ENCODE measurements at places on chromosomes 4 and X.

- peak; percentile 15 for DNase-seq
Observed at GRCh38 chr4:154928640-154929257, 147.7 kb downstream of the RBM46 start.

DNA sequence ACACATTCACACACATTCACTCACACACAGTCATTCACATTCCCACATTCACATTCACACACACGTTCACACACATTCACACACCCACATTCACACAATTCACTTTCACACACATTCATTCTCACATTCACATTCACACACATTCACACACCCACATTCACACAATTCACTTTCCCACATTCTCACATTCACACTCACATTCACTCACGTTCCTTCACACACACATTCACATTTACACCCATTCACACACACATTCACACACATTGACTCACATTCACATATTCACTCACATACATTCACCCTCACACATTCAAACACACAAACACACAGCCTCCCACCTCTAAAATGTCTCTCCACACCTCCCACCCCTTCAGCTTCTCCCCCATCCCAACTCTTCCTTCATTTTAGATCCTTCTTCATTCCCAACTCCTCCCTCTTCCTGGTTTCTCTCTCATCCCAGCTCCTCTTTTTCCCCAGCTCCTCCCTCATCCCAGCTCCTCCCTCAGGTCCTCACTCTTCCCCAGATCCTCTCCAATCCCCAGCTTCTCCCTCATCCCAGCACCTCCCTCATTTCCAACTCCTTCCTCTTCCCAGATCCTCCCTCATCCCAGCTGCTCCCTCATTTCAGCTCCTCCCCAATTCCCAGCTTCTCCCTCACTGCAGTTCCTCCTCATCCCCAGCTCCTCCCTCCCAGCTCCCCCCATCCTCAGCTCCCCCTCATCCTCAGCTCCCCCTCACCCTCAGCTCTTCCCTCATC is 111.0 kb downstream of the FAM53A start:
- no peak for DNase-seq

DNA sequence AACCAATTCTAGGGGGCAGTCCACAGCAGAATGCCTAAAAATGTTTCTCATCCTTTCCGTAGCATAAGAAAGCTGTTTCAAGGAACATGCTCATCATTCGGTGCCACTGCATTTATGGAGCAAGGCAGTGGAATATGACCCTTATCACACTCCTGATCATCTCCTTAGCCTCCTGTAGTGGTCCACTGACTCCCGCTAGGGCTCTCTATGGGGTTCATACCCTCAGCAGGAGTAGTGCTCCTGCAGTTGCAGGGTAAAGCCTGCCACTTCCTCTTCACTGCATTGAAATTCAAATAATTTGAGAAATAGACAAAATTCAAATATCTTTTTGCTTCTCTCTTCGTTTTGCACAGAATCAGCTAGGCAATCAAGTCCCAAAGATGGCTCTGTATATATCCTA is 107.0 kb downstream of the NDST3 start:
- peak; percentile 16 for DNase-seq

- no peak for DNase-seq
Observed at GRCh38 chrX:4668802-4669536, 955.5 kb upstream of the PRKX start.

GRCh38 chr4:99052902-99053301 is 35.7 kb downstream of the ADH5 start:
- DNase-seq = no peak

DNA sequence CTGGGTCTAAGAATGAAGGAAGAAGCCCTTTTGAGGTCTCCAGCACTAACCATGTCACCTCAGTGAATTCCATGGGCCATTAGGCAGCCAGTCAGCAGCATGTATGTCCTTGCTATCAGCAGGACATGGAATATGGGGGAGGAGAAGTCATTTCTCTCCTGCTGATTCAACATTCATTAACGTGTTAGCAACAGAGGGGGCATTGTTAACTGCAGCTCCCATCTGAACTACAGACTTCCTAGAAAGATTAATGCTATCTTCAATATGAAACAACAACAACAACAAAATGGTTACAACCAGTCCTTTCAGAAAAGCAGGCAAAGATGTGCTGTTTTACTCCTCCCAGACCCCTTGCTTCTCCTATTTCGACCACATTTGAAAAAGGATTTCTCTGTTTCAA is 120.4 kb upstream of the SLC34A2 start:
- DNase-seq = no peak
